ENCODE measurements at places on chromosomes 13 and 19.

DNA sequence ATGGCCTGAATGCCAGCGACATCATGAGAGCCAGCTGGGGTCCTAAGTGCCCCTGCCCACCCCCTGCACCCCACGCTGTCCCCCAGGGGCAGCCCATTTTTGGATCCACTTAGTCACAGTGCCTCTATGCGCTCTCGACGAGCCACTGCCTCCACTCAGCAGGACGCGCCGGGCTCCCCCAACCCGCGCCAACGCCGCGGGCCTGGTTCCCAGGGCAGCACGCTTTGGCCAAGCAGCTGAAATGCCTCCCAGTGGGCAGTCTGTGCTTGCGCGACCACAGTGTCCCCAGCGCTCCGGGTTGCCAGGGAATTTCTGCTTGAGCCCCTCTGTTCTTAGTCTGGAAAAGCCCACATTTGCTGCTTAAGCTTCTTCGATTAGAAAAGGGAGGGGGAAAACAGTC, 39.4 kb downstream of the TMED1 start:
- DNase-seq = no peak

DNA sequence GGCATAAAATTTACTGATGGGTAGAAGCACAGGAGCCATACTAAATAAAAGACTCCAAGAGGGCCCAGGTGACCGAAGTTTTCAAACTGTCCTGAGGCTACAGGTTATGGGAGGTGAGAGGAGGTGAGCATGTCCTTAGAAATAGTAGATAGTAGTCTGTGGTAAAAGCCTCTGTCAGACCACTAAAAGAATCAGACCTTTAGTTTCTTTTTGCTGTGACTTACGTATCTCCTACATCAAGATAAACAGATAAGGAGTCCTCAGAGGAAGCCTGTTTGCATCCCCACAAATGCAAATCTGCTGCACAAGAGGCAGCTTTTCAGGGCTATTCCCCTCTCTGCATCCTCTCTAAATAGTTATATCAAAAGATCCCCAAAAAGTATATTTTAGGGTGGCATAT, 711.6 kb upstream of the SLITRK6 start:
- DNase-seq = no peak

DNA sequence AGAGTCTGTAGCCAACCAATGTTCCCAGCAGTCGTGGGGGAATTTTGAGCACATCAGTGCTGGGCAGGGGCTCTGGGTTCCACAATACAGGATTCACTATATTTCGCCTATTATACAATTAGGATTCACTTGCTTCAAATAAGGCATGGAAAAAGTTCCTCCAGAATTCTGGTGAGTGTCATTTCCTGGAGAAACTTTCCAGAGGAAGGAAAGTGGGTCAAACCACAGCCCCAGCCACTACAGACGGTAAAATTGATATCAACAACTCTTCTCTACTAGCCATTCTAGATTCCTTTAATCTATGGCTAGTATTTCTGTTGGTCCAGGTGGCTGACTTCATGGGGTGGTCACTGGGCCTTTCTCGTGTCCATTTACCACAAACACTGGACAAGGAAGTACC, 10.5 kb downstream of the MYCBP2 start:
- no peak for DNase-seq

DNA sequence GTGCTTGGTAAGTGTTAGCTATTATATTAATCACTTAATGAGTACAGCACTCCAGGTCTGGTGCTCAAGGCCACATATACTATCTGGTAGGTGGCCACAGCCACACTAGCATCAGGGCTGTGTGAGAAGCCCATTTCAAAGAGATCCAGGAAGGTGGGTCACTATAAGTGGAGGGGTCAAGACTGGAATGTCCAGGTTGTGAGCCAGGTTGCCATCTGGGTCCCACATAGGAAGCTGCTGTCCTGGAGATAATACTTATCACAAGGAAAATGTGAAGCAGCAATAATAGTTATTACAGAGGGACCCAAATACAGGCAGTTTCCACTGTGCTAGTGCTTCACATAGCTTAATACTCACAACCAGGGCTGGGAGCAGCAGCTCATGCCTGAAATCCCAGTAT, 13.1 kb downstream of the C19orf47 start:
- DNase-seq = no peak

DNA sequence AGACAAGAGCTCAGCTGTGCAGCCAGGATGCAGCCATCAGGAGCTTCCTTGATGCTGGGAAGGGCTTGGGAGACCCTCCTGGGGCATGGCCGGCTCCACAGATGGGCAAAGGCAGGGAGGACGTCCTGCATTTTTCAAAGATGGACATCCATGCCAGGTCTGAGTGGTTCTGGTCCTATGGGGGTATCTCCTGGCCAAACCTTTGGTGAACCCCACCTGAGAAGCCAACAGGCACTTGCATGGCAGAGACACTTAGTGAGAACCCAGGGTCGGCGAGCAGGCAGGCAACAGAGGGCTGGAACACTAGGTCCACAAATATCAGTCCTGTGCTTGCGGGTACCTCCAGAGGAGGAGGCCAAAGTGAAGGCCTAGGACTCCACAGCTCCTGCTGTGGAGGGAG, 70.0 kb downstream of the KCTD15 start:
- DNase-seq = no peak

- no peak for DNase-seq
These were observed 98.1 kb downstream of the SERP2 start for GRCh38 chr13:44471686-44472085.

DNA sequence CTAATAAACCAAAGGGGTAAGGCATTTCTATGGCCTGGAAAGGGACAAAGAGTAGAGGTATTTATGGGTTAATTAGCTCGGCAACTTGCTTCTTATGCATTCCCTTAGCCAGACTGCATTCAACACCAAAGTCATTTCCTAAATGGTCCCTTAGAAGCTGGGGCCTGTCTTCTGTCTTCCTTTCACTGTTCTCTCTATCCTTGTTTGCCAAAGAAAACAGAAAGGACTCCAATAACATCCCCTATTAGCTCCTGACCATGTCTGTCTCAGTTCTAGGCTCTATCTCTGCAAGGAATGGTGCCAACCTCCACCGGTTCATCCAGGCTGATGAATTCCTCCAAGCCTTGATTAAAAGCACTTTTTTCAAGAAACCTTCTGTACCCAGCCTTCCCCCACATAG, 123.5 kb downstream of the KCTD12 start:
- DNase-seq = no peak

DNA sequence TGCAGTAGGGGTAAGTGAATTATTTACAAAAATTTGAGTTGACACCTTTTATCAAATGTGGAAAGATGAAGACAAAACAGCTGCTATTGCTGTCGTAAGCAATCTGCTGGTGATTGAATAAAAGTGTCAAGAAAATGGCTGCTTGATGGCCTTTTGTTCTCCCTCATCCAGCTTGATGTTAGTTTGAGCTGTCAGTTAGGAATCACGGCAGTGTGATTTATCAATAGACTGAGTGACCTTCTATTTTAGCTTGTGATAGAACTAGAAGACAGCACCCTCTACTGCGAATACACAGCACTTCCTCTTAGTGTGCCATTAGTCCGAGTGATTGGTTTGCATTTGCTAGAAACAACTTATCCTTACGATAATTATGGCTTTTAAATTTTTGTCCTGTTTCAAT, 76.3 kb downstream of the MZT1 start:
- no peak for DNase-seq

DNA sequence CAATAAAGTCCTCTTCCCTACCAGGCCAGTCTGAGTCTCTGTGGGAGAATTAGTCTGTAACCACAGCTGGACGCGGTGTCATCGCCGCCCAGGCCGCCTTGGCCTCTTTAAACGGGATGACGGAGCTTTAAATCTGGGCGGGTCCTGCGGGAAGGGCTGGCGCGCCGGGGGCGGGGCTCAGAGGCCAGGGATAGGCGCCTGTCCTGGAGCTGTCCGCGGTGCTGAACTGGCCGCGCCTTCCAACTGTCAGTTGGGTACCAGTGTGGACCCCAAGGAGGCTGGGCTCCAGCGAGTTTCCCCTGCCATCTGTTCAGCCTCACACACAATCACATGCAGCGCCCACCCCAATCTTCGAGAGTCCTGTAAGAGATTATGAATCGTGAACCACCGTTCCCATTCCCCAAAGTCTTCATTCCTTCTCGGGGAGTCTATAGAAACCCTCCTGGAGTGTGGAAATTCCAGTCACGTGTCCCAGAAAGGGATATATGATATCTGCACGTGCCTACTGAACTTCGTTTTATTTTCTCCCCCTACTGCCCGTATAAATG, 11.5 kb downstream of the APLP1 start:
- peak; percentile 72 for DNase-seq

DNA sequence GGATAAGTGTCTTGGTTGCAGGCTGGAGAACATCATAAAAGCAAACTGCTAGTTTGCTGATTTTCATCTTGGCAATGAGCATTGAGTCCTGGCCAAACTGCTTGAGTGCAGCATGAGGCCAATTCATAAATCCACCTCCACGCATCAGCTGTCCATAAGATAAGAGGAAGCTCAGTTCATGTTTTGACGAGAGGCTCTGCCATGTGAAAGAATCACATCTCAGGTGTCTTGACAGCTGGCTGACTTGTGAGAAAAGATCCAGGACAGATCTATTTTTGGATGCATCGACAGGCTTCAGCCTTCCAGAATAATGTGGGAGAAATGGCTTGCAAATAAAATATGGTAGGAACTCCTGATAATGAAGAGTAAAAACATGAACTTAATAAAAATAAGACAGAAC, 5.4 kb upstream of the ZNF682 start:
- no peak for DNase-seq

GRCh38 chr13:27789495-27790303, 2.6 kb upstream of the GSX1 start:
- DNase-seq = no peak

DNA sequence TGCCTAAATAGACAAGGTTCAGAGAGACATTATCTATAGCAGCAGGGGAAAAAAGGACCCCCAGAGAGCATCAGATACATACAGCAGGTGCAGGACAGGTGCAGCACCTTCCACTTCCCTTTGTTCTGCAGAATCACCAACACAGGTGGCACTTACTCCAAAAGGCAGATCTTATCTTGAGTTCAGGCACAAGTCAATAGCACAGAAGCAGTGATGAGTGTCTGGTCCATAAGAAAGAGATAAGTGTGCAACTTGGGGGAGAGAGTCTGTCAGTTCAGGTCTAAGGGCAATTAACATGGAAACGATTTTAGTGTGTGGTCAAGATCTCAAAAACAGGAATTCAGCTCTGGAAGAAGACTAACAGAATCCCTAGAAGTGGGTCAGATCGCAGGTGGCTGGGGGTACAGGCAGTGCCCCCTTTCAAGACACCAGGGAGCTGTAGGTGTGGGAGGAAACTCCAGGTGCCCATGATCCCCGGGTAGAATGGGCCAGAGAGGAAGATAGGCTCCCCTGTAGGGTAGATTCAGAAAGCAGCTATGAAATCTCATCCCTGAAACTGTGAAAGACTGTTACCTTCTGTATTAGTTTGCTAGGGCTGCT, 40.6 kb downstream of the TNFSF11 start:
- DNase-seq = no peak

DNA sequence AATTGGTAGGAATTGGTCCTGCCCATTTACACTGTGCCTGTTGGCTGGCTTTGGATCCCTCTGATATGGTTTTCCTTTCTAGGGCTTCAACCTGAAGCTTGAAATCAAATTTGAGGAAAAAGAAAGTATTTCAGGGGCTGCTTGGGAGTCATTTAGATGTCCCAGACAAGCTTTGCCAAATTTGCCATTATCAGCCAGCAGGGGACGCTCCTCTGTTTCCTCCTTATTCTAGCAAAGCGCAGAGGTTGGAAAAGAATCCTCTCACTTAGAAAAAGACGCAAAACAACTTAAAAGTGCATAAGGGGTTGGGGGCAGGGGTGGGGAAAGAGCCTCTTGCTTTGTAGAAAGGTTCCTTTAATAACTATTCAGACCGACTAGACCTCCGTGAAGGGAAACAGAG, 1211.1 kb upstream of the PCDH20 start:
- no peak for DNase-seq

Data from GM12891 (cell line).